ENCODE measurements at places on chromosomes 7 and 10.

- no peak for DNase-seq
Observed at GRCh38 chr7:131454498-131454897, 101.9 kb downstream of the PODXL start.

- DNase-seq: no peak
Observed at GRCh38 chr10:22761569-22762220, 47.3 kb upstream of the PIP4K2A start.

- no peak for DNase-seq
Observed at GRCh38 chr7:18257711-18258110, 230.1 kb upstream of the PRPS1L1 start.

DNA sequence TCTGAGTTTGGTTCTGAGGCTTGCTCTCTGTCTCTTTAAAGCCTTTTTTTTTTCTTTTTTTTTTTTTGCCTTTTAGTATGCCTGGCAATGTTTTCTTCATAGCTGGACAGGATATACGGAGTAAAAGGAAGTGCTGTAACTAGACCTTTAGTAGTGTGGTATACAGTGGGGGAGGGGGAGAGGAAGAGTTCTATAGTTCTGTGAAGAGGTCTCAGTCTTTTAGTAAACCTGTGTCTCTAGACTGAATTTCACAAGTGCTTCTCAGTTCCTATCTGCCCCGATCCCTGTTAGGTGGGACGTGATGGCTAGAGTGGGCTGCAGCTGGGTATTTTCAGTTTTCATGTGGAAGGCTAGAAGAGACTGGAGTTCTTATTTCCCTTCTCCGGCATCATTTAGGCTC is 3.1 kb upstream of the ABCC2 start:
- no peak for DNase-seq

DNA sequence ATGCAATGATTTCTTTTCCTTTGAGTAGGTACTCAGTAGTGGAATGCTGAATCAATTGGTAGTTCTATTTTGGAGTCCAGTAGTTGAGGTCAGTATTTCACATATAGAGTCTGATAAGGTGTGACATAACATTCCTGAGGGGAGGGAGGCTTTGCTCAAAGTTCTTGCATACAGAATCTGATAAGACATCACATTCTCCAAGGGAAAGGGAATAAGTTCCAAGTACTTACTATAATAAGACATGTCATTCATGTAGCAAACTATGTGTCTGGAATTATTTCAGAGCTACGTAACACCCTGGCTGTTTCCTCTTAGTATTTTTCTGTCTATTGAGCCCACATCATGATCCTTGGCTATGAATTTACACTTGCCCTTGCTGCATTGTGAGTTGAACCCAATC is 74.3 kb upstream of the POM121L12 start:
- no peak for DNase-seq

GRCh38 chr10:49285232-49285631 is 13.7 kb upstream of the C10orf71 start:
- DNase-seq: no peak

DNA sequence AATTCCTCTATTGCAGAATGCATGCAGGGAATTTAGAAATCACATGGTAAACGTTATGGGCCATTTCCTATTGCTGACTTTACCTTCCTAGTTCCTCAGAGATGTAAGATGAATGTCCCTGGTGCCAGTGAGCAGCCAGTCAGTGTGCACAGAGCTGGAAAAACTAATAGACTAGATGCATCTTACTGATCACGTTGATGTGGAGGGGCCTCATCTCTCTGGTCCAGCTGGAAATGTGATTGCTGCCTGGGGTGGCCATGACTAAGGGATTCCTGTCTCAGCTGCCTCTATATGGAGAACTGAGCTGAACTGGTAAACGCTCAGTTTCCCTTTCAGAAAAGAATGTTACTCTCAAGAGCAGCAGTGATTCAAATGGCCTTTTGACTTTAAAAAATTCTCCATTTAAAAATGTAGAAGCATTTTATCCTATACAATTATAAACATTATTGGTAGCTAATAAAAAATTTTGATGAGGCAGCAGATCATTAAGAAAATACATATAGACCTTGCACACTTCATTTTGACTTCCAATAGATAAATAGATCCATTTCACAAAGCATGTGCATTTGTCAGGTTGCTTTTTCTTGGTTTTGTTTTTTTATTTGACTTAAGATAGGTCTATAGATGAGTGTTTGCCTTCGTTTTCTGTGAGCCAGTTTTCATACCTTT is 80.5 kb upstream of the INSYN2A start:
- no peak for DNase-seq

DNA sequence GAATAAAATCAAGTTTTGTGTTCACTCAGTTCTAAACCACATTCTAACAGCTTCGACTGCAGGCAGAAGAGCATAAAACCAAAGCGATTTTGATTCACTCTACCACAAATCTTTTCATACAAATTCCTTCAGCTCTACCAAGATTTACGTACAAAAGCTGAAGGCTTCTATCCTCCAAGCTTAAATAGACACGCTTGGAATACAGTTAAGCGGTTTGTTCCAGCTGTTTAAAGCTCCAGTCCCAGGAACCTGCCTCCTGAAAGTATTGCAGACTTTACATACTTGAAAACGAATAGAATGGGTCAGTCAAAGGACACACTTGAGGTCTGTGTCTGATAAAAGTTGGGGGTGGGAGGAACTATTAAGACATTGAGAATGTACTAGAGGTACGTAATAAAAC is 102.9 kb downstream of the MPP7 start:
- no peak for DNase-seq
